ENCODE measurements at places on chromosomes 7 and 10. TPM values are rescaled to one million over a fixed set of nuclear protein-coding genes. Genes with fewer than 3 reads are reported as not detected.

The INA gene
- total RNA-seq, result 0.92 TPM

The HOXA13 gene
- not detected for total RNA-seq

DNA sequence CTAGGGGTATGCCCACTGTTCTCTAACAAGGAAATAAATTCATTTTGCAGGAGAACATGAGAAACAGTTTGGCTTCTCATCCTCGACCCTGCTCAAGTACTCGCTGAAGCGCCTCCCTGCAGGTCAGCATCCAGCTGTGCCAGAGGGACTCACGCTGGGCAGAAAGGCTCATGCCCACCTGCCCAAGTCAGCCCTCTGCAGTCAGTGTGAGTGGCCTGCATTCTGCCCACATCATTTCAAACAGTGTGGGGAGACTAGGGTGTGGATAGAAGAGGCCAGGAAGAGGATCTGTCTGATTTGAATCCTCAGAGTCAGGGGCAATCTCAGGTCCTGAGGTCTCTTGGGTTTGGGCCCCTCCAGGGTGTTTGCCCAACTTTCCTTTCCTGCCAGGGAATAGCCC lies 297.8 kb downstream of the ELMO1 start:
- H3K4me3 ChIP-seq, result no peak overlapping the region
- DNase-seq, result no peak
- H3K36me3 ChIP-seq, result peaks cover 33% of the 10 kb centered on the region

- peaks cover 10% of the 10 kb centered on the region for H3K4me1 ChIP-seq
- H3K36me3 ChIP-seq, result no peaks in the 10 kb centered on the region
- no peak overlapping the region for H3K27ac ChIP-seq
- DNase-seq, result no peak
- no peak overlapping the region for H3K4me3 ChIP-seq
Measured at GRCh38 chr7:30683816-30684215, 1.6 kb upstream of the CRHR2 start.

DNA sequence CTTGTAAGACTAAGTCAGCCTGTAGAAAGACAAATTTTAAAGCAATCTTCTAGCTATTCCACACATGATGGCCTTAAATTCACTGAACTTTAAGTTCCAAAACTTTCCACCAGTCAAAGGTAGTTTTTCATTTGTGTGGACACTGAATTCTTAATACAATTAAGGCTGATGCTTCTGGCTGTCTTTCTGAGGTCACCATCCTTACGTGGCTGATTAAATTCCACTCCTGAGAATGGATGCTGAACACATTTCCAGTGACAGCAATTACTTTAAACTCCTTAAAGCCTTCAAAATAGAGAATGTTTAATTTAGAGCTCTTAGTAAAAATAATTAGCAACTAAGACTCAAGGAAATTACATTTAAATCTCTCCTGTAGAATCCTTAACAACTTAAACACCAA lies 142.6 kb upstream of the COL1A2 start:
- no peak for DNase-seq
- no peak overlapping the region for H3K27ac ChIP-seq
- H3K36me3 ChIP-seq, result no peaks in the 10 kb centered on the region
- no peaks in the 10 kb centered on the region for H3K4me1 ChIP-seq
- no peak overlapping the region for H3K4me3 ChIP-seq

DNA sequence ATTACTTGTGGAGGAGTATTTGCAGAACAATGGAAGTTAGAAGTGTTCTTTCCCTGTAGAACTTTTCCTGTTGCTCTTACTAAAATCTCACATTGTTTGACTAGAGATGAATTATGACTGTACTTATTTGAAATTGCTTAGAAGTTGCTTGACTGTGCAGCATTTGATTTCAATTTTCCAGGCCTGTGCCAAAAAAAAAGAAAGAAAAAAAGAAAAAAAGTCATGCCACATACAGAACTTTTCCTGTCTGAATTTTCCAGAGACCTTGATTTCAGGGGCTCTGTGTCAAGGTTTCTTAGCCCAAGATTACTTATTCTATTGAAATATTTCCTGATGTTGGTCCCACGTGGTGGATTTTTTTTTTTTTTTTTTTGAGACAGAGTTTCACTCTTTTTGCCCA lies 3.5 kb upstream of the FAM171A1 start:
- DNase-seq, result no peak
- H3K27ac ChIP-seq, result no peak overlapping the region
- no peak overlapping the region for H3K4me3 ChIP-seq

DNA sequence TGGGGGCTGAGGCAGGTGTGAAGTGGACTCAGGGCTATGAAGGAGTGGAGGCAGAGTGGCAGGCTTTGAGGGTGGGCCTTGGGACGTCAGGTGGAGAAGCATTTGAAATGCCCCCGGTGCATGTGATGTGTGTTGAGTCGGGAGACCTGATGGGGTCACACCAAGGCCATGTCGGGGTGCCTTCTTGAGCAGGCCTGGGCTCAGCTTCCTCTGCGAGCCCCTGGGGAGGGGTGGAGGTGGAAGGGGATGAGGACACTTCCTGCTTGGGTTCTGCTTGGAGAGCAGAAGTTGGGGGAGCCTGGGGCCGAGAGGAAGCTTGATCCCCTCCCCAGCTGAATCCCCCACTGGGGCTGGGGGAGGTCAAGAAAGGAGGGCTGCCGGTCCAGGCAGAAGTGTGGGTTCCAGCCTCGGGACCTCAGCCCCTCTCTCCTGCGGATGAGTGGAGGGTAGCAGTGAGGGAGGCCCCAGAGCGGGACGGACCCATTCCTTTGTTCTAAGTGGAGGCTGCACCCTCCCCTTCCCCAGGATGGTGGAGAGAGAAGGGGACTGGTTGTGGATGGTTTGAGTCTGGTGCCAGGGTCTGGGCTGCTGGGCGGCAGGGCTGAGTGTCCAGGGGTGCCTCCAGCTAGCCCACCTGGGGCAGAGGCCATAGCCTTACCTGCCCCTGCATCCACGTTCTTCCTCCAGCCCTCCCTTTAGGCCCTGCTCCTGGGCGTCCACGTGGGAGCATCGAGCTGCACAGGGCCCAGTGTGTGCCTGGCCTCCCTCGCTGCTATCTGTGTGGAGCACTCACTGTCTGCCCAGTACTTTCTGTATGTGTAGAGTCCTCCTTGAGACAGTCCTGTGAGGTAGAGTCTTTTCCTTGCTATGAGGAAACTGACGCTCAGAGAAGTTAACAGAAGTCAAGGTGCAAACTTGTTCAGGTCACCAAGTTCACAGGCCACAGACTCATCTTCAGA lies 36.7 kb downstream of the PRF1 start:
- no peak for DNase-seq
- no peaks in the 10 kb centered on the region for H3K36me3 ChIP-seq
- H3K27ac ChIP-seq, result no peak overlapping the region
- H3K27me3 ChIP-seq, result peaks cover 2% of the 10 kb centered on the region

DNA sequence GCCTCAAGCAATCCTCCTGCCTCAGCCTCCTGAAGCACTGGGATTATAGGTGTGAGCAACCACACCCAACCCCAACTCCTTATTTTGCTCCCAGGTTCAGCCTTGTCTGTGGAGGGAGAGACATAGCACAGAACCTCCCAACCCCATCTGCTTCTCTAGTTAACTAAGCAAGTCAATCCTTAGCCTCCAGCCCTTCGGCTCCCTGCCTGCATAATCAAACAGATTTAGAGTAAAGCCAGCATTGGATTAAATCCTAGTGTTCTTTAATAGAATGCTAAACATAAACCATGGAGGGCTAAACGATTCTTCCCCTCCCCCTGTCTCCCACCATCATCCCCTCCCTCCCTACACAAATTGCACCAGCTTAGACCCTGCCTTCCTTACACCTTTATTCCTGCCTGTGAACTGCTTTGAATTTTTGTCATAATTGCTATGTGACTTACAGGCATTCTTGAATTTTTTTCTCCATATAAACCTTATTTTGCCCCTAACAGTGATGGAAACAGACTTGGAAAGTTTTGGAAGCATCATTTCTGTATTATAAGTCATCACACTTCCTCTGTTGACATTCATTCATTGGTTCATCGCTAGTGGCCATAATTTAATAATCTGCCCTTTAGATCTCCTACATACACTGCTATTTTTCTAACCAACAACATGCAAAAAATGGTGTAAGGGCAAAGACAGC lies 72.6 kb upstream of the TOMM7 start:
- DNase-seq, result no peak
- H3K4me3 ChIP-seq, result no peak overlapping the region
- no peaks in the 10 kb centered on the region for H3K36me3 ChIP-seq
- peaks cover 4% of the 10 kb centered on the region for H3K27me3 ChIP-seq
- no peak overlapping the region for H3K27ac ChIP-seq
